ENCODE measurements at places on chromosomes 7 and 10.

GRCh38 chr7:84354866-84355265 is 160.3 kb upstream of the SEMA3A start:
- DNase-seq = no peak

- DNase-seq = no peak
Observed at GRCh38 chr10:126080291-126080825, 184.0 kb downstream of the FANK1 start.

GRCh38 chr7:14717816-14718215 is 184.7 kb downstream of the DGKB start:
- DNase-seq = no peak

- DNase-seq = no peak
Observed at GRCh38 chr10:43172645-43173044, 34.4 kb downstream of the CSGALNACT2 start.

DNA sequence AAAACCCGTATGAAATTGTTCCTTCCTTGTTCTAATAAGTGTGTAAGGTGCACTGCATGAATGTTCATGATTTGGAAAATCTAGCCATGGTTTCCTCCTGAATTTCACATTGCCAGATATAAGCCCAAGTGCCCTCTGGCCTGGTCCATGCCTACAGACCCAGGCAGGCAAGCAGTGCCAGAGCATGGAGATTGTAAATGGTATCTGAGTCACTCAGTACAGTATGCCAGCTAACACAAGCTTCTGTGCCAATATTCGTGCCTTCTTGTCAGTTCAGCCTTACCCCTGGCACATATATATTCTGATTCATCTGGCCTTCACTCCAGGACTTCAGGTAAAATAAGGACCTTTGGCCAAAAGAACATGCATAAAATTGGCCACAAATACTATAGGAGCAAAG is 38.4 kb upstream of the PDE1C start:
- no peak for DNase-seq

DNA sequence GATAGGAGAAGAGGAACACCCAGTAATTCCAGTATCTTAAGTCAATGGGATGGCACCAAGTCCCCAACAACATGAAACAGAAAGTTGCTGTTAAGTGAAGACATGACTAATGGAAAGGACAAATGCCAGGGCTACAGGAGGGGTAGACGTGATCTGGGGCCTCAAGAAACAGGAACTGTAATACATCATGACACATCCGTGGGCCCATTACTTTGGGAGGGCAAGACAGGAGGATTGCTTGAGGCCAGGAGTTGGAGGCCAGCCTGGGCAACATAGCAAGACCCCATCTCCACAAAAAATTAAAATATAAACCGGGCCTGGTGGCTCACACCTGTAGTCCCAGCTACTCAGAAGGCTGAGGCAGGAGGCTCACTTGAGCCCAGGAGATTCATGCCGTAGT is 408.6 kb upstream of the PRKCQ start:
- DNase-seq = no peak

DNA sequence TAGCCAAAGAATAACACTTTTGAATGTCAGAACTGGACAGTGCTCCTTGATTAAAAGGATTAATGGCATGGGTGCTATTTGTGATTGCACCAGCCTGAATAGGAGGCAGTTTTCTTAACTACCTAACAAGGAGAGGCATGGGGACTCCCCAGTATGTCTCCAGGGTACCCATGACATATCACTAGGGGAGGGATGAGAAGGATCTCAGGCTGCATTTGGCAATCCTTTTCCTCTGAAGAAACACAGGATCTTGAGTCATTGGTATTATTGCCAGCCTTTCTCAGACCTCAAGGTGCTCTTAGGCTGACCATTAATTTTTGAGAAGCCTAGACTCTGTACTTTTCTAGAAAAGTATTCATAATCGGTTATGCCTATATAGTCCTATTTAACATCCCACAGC is 77.5 kb upstream of the NPVF start:
- DNase-seq = no peak

DNA sequence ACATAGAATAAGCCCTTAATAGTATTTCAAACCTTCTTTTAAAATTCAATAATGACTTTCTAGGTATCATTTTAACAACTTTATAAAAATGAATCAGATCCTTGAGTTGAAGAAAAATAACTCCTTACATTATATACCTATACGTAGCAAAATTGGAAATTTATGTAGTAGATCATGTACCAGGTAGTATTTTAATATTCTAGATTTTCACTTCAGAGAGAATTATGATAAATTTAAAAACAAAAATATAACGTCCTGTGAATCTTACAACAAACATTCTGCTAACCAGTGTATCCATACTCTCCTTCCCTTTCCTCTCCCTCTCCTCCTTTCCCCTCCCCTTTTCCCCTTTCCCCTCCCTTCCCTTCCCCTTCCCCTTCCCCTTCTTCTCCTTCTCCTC is 6.1 kb upstream of the RAB11FIP2 start:
- no peak for DNase-seq

DNA sequence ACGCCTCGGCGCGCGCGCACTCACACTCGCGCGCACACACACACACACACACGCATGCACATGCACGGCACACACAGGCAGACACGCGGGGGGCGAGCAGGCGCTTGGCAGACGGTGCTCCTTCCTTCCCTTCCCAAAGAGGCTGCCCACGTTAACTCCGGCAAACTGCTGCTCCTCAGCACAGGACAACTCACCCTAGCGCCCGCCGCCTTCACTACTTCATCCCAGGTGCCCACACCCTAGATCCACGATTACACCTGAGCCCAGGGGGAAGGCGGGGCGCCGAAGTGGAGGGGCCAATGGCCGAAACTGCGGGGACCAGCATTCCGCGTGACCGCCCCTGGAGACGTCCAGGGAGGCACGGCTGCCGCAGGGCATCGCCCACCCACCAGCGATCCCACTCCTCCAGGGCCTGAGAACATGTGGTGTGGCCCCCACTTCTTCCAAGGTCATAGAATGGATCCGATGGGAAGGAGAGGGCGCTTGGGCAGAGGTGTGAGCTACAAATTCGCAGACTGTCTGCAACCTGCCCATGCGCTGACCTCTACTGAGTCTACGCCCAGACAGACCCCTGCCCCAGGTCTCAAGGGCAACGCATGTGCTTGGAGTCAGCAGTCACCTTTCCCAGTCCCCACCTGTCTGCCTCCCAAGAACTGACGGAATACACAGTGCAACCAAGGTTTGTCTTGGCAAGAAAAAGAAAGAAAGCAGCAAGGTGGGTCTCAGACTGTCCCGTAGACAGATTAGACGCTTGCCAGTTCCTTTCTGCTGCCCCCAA is 74.6 kb downstream of the CALN1 start:
- no peak for DNase-seq

GRCh38 chr10:75029857-75030256 is 81.6 kb upstream of the SAMD8 start:
- DNase-seq = no peak
